ENCODE measurements at places on chromosomes 12 and 14.

GRCh38 chr14:103015426-103015825 is 41.9 kb downstream of the CDC42BPB start:
- no peak overlapping the region for H3K4me3 ChIP-seq
- no peaks in the 10 kb centered on the region for H3K27me3 ChIP-seq
- DNase-seq: no peak
- no peak overlapping the region for H3K27ac ChIP-seq

- H3K4me3 ChIP-seq: no peak overlapping the region
- H3K4me1 ChIP-seq: no peaks in the 10 kb centered on the region
- H3K27me3 ChIP-seq: no peaks in the 10 kb centered on the region
- H3K27ac ChIP-seq: no peak overlapping the region
- DNase-seq: no peak
Measured at GRCh38 chr12:117294189-117294603, 67.2 kb downstream of the NOS1 start.

GRCh38 chr12:106246891-106247673 is 738 bp downstream of the CKAP4 start:
- peak overlapping the region; percentile 91 for H3K4me3 ChIP-seq
- H3K4me1 ChIP-seq: peaks cover 33% of the 10 kb centered on the region
- H3K27me3 ChIP-seq: no peaks in the 10 kb centered on the region
- peak; percentile 79 for DNase-seq
- peak overlapping the region; percentile 98 for H3K27ac ChIP-seq

DNA sequence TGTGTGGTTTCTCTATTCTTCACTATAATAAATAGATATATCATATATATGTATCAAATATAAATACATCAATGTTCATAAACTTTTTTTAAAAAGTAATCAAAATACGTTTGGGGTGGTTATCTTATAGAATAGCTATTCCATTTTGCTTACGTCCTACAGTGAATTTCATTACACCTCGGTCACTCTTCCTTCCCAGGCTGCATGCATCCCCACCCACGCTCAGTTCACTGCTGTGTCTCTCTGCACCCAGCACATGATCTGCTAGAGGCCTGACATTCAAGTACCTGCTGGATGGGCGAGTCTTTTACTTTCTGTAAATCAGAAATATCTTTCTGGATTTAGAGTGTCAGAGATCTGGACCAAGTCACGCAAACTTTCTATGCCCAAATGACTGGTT is 3.6 kb downstream of the STX2 start:
- no peak for DNase-seq
- peaks cover 25% of the 10 kb centered on the region for H3K4me1 ChIP-seq
- no peaks in the 10 kb centered on the region for H3K27me3 ChIP-seq
- no peak overlapping the region for H3K27ac ChIP-seq

GRCh38 chr12:2439332-2440100 is 355.3 kb upstream of the FKBP4 start:
- H3K36me3 ChIP-seq: no peaks in the 10 kb centered on the region
- no peak overlapping the region for H3K4me3 ChIP-seq
- H3K27ac ChIP-seq: no peak overlapping the region
- no peaks in the 10 kb centered on the region for H3K27me3 ChIP-seq

GRCh38 chr14:71487941-71488340 is 444.3 kb upstream of the RGS6 start:
- H3K27me3 ChIP-seq: no peaks in the 10 kb centered on the region
- H3K4me1 ChIP-seq: peaks cover 19% of the 10 kb centered on the region
- H3K36me3 ChIP-seq: no peaks in the 10 kb centered on the region
- H3K27ac ChIP-seq: no peak overlapping the region
- DNase-seq: no peak

DNA sequence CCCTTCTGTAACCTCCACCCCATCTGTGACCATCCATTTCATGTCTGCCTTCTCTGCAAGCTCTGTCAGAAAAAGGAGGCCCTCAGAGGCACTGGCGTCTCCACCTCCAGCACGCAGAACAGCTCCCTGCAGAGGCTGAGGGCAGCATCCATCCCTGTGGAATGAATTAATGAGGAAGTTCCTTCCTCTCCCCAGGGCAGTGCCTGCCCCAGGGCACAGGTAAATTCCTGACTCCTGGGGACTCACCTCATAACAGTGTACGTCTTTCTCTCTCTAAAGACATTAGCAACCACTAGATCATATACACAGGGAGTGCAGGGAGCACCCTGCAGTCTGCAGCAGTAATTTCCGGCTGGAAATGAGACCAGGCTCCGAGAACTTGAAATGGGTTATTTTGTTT is 155.0 kb upstream of the TMEM132C start:
- no peaks in the 10 kb centered on the region for H3K4me1 ChIP-seq
- H3K27ac ChIP-seq: no peak overlapping the region
- no peak for DNase-seq
- no peak overlapping the region for H3K4me3 ChIP-seq

GRCh38 chr12:57902478-57902969 is 38.8 kb upstream of the ATP23 start:
- no peaks in the 10 kb centered on the region for H3K27me3 ChIP-seq
- H3K36me3 ChIP-seq: no peaks in the 10 kb centered on the region
- H3K27ac ChIP-seq: no peak overlapping the region
- DNase-seq: no peak
- no peak overlapping the region for H3K4me3 ChIP-seq
- H3K4me1 ChIP-seq: peaks cover 21% of the 10 kb centered on the region

GRCh38 chr14:38233218-38233617 is 22.7 kb downstream of the CLEC14A start:
- H3K27ac ChIP-seq: no peak overlapping the region
- H3K27me3 ChIP-seq: no peaks in the 10 kb centered on the region
- H3K4me1 ChIP-seq: no peaks in the 10 kb centered on the region
- DNase-seq: no peak
- no peaks in the 10 kb centered on the region for H3K36me3 ChIP-seq

DNA sequence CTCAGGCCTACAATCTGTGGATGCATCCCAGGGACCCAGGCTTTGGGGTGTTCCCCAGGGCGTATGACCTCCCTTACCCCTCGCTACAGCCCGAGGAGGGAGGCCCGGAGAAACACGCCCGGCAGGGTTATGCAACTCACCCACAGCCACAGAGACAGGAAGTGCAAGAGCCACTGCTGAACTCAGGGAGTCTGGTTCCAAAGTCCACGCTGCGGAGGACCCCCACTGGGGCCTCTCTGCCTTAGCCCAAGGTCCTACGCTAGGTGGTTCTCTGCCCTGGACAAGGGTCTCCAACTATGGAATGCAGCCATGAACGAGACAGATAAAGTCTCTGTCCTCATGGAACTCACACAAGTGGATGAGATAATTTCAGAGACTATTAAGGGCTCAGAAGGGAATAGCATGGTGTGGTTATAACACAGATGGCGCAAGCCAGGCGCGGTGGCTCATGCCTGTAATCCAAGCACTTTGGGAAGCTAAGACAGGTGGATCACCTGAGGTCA is 11.3 kb downstream of the SCARB1 start:
- DNase-seq: peak; percentile 72
- no peak overlapping the region for H3K4me3 ChIP-seq
- H3K27ac ChIP-seq: peak overlapping the region; percentile 91
- H3K4me1 ChIP-seq: peaks cover 27% of the 10 kb centered on the region

- peak overlapping the region; percentile 77 for H3K27ac ChIP-seq
- peaks cover 55% of the 10 kb centered on the region for H3K4me1 ChIP-seq
- DNase-seq: peak; percentile 54
- no peaks in the 10 kb centered on the region for H3K36me3 ChIP-seq
- H3K4me3 ChIP-seq: no peak overlapping the region
Measured at GRCh38 chr12:104669851-104670337, 213.1 kb downstream of the CHST11 start.

DNA sequence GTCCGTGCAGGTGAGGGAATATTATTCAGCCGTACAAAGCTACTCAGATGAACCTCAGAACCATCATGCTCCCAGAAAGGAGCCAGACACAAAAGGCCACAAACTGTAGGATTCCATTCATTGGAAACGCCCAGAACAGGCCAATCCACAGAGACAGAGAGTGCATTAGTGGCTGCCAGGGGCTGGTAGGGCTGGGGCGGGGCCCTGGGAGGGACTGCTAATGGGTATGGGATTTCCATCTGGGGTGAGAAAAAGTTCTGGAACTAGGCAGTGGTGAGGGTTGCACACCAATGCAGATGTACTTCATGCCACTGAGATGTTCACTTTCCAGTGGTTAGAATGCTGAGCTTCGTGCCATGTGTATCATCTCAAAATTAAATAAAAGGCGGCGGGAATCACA is 101.1 kb downstream of the RFLNA start:
- DNase-seq: no peak
- peaks cover 16% of the 10 kb centered on the region for H3K4me1 ChIP-seq
- H3K27ac ChIP-seq: no peak overlapping the region
- H3K27me3 ChIP-seq: no peaks in the 10 kb centered on the region

DNA sequence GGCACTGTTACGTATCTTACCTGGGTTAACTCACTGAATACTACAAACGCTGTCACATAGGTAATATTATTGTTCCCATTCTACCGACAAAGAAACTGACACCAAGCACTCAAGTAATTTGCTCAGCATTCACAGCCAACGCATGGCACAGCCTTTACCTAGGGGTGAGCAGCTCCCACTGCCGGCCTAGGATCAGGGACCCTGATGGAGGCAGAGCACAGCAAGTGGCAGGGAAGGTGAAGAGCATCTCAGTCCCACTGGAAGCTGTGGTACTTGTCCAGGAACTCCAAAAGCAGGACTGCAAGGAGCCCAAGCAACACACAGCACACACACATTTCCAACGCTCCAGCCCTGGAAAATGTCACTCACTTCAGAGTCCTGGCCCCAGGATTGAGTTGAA is 111.8 kb upstream of the CDKN3 start:
- DNase-seq: no peak
- no peaks in the 10 kb centered on the region for H3K27me3 ChIP-seq
- no peaks in the 10 kb centered on the region for H3K36me3 ChIP-seq
- H3K4me3 ChIP-seq: no peak overlapping the region
- H3K27ac ChIP-seq: peak overlapping the region; percentile 52

GRCh38 chr12:123225443-123225842 is 7.5 kb downstream of the MPHOSPH9 start:
- no peaks in the 10 kb centered on the region for H3K36me3 ChIP-seq
- DNase-seq: no peak
- no peaks in the 10 kb centered on the region for H3K4me1 ChIP-seq
- H3K27ac ChIP-seq: no peak overlapping the region

GRCh38 chr12:10614056-10614370 is 604 bp upstream of the MAGOHB start:
- no peaks in the 10 kb centered on the region for H3K27me3 ChIP-seq
- no peaks in the 10 kb centered on the region for H3K4me1 ChIP-seq
- peak overlapping the region; percentile 30 for H3K4me3 ChIP-seq
- H3K36me3 ChIP-seq: no peaks in the 10 kb centered on the region
- peak overlapping the region; percentile 89 for H3K27ac ChIP-seq
- DNase-seq: no peak

DNA sequence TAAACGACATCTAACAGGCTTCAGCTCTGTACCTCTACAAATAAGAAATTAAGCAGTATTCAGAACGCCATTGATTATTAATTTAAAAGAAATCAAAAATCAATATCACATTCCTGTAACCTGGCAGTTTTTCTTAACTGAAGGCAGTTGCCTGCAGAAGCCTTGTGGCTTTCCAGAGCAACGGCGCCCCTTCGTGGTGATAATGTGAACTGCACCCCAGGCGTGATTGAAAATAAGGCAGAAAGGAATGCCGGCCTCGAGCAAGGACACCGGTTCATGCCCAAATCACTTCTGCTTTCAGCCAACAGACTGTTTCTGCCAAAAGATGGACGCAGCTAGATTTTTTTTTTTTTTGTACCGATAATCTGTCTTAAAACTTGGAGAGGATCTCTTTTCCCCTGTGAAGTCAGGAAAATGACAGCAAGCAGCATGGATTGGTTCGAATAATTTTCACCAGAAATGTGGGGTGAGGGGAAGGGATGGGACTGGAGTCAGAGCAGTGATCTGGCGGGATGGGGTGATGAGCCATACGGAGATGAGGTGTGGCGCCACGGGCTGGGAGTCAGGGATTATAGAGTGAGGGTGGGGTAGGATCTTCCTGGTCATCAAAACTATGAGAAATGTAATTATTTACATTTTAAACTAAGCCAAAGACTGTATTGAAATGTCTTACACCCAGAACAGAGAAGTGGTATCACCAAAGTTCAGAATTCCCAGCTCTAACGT is 473.0 kb downstream of the DPF3 start:
- H3K36me3 ChIP-seq: no peaks in the 10 kb centered on the region
- no peak overlapping the region for H3K27ac ChIP-seq
- H3K4me3 ChIP-seq: no peak overlapping the region

DNA sequence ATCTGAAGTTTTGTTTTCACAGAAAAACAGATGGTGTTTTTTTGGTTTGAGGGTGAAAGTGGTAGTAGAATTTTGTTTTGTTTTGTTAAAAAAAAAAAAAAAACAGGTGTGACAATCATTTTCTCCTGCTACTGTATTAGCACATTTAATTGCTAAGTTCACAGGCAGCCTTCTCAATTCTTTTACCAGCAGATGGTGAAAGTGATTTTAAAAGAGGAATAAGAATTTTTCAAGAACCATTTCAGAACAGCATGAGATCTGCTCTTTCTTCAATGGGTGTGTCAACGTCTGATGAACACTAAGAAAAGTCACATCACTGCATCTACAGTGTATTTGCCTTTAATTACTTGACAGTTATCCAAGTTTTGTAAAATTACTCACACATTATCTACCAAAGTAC is 303.7 kb upstream of the USP15 start:
- no peaks in the 10 kb centered on the region for H3K4me1 ChIP-seq
- H3K27ac ChIP-seq: no peak overlapping the region
- no peak overlapping the region for H3K4me3 ChIP-seq
- no peak for DNase-seq

DNA sequence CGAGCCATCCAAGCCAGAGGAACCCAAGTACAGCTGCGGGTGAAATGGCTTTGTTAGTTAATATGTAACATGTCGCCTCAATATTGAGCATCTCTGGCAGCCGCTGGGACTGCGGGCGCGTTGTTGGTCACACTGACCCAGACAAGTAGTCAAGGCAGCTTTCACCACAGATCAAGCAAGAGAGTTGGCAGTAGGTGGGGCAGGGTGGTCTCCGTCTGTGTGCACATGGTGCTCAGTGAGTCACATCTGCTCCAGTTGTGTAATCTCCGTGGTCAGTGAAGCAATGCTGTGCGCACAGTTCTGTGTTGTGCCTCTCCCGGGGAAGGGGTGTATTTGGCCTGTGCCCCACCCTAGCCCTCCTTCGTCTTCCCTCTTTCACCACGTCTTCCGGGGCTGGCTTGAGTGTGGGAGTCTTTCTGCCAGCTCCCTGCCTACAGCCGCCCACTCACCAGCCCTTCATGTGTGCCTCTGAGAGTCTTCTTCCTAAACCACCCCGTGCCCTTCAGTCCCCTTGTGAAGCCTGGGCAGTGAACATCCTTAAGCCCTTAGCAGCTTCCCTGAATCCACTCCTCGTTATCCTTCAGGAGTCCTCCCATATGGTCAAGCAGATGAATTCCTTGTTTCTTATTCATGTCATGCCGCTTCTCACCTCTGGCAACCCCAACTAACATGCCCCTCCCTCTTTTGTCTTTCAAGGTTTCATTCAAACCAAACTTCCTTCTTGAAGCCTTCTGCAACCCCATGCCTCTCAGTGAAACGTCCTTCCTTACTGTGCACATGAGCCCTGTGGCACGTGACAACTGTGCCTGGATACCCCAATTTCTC is 242.1 kb downstream of the CACNA1C start:
- H3K4me1 ChIP-seq: peaks cover 5% of the 10 kb centered on the region
- no peaks in the 10 kb centered on the region for H3K27me3 ChIP-seq
- H3K27ac ChIP-seq: peak overlapping the region; percentile 37
- no peaks in the 10 kb centered on the region for H3K36me3 ChIP-seq

Measured in hepatocyte (in vitro differentiated cells).